Stimulated activated CD4-positive, alpha-beta T cell treated with anti-CD3 and anti-CD28 coated beads, Interleukin-15, amount 100 ng/mL, for 1 hour (primary cell): ENCODE measurements at places on chromosomes 13 and 19.

GRCh38 chr19:48413879-48414587, 20.6 kb downstream of the GRIN2D start:
- no peak for DNase-seq

GRCh38 chr13:95579303-95579702, 26.8 kb downstream of the CLDN10 start:
- no peak for DNase-seq

- no peak for DNase-seq
Measured at GRCh38 chr13:32124743-32125142, 93.2 kb downstream of the FRY start.

GRCh38 chr13:44934724-44935123, 54.5 kb downstream of the NUFIP1 start:
- DNase-seq, result no peak

DNA sequence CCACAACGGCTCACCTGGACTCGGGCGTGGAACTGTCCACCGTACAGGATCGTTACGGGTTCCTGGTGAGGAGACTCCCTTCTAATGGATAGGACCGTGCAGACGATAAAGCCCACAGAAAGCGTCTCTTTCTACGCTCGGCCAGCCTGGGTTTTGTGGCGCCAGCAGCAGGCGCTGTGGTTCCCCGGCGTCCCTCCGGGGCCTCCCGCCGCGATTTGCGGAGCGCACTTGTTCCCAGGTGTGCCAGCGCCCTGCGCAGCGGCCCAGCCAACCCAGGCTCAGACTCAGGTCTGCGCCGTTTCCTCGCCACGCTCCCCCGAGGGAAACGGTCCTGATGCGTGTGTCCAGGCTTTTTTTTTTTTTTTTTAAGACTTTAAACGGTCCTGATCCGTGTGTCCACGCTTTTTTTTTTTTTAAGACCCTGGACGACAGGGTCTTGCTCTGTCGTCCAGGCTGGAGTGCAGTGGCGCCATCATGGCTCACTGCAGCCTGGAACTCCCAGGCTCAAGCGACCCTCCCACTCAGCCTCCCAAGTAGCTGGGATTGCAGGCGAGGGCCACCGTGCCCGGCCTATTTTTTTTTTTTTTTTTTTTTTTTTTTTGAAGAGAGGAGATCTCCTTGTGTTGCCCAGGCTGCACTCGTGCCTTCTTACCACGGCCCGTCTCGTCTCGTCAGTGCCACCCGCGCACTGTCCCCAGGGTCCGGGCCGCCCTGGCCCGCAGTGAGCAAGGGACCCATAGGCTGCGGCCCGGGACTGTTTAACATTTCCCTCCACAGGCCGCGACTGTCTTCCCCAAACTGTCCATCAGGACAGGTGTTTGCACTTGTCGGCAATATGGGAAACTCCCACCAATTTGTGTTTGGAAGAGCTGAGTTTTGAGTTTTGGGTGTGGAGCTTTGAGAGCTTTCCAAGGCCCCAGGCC, 23.8 kb downstream of the GJA3 start:
- DNase-seq, result no peak

GRCh38 chr13:70622796-70623195, 514.5 kb upstream of the KLHL1 start:
- no peak for DNase-seq

- DNase-seq, result no peak
Measured at GRCh38 chr13:74576420-74576819, 442.2 kb upstream of the KLF12 start.
